ENCODE measurements at places on chromosomes 12 and 14.

DNA sequence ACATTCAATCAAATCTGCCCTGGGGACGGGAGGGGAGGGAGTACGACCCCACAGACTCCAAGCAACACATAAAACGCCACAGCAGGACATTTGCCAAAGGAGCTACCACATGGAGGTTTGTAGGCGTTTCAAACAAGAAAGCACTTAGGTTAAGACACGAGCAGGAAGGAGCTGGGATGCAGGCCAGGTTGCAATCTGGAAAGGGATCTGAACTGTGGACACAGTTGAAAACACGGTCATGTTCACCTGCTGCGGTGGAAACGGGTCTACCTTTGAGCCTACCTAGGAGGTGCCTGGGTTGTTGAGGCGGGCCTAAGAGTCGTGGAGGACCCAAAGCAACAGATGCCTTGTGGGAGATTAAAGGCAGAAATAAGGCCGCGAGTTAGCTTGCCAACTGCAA is 18.4 kb downstream of the PRKAB1 start:
- no peak for DNase-seq

DNA sequence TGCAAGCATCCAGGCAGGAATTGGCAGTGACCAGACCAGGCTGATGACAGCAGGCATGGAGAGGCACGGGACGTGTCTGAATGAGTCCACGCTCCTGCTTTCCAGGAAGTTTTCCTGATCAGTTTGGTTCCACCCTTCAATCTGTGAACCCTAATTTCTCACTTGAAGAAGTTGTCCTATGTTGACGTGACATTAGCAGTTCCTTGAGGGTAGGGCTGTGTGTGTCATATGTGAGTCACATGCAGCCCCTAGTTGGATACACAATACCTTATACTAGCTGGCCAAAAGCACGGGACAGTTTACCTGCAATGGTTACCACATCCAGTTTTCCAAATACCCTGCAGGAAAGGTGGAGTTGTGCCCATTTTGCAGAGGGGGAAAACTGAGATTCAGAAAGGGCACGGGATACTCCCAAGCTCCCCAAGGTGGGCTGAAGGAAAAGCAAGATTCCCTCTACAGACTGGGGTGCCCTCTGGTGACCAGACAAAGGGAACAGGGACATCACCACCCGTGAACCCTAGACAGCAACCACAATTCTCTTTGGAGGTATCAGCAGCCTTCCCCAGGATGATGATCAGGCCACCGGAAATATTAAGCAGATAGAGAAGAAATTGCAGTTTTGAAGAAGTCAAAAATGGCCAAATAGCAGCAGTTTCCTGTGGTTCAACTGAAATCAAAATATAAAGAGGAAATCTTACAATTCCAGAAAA is 194.5 kb downstream of the PHETA1 start:
- DNase-seq = no peak

DNA sequence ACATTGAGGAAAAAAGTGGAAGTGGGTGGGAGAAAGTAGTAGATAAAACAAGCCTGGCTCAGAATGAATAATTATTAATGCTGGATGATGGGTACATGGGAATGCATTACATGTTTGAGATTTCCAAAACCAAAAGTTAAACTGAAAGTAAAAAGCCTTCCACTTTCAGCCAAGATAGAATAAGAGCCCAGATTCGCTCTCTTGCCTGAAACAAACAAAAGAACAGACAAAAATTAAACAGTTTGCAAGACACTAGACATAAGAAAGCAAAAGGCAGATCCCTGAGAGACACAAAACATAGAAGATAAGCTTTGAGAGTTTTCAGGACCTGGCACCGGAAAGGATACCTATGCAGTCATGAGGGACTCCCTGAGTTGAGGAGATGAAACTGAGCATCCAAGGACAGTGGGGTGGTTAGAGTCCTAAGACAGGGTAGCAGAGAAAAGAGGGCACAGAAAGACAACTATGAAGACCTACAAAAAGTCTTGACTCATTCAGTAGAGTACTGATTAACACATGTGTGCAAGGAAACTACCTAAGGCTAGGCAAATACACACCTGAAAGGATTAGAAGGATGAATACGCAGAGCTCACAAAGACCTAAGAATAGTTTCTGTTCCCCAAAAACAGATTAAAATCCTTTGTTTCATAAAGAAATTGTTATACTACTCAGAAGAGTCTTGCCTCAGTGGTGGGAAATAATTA is 54.1 kb downstream of the CEP83 start:
- DNase-seq = no peak

- DNase-seq = no peak
Observed at GRCh38 chr12:89494411-89495231, 30.0 kb downstream of the GALNT4 start.

DNA sequence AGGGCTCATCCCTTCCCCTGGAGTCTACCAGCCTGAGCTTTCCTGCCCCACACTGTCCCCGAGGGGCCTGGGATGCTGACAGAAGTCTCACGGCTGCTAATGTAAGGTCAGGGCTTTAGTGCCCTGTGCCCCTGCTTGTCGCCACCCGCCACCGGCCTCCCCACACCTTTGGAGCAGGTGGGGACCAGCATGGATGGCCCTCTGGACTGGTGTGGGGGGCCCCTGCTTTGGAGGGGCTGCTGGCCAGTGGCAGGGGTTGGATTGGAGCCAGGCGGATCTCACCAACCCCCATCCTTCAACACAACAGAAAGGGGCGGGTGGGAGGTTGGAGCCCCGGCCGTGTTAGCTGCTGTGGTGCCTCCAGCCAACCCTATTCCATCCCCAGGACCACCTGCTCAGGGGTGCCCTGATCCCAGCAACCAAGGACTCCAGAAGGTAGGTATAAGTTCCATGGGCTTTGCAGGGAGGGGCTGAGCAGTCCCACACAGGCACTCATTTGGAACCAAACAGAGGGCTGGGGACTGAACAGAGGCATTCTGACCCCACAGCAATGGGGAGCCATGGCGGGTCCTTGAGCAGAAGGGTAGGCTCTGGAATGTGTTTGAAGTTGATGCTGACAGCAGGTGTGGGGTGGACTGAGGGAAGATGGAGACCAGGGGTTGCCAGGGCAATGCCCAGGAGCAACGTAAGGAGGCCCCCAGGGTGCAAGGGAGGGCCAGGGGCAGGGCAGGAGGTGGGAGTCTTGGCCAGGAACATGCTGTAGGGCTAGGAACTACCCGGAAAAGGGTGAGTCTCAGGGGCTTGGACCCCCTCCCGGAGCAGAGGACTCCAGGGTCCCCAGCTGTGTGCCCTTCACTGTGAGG is 145.1 kb upstream of the C14orf180 start:
- no peak for DNase-seq

GRCh38 chr14:88256997-88257950 is 65.8 kb downstream of the KCNK10 start:
- DNase-seq = no peak

GRCh38 chr14:77186911-77187648 is 5.5 kb downstream of the TMEM63C start:
- DNase-seq = no peak

DNA sequence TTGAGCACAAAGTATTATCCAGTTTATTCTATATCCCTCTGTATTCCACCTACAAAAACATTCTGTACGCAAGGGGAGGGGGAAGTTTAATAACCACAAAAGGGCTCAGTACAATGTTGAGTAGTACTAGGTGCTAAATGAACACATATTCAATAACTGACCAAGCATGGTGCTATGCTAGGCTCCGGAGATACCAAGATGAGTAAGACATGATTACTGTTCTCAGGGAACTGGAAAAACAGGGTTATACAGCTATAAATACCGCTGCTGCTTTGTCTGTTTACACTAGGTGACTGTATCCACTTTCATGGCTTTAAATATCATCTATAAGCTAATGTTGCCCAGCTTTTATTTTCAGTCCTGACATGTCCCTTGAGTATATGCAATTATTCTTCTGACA is 135.8 kb downstream of the INSM2 start:
- DNase-seq = no peak

- DNase-seq = no peak
Observed at GRCh38 chr12:9049520-9050133, 60.3 kb downstream of the KLRG1 start.

- DNase-seq = no peak
Observed at GRCh38 chr12:62792236-62792870, 142.6 kb downstream of the PPM1H start.

DNA sequence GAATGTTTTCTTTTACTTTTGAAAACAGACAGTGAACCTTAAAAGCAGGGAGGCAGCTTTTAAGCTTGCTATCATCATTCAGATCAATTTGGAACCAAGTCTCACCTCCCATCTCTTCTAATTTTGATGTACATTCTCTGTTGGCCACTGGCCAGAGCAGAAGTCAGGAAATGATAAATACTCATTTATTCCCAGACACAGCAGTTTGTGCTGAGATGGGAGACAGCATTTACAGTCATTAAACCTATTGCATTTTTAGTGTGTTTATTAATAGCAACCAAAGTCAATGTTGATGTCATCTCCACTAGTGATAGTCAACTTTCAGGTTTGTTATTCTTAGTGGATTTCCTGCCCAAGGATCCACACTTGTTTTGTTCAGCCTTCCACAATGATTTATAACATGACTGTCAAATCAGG is 320.0 kb upstream of the ATP2B1 start:
- DNase-seq = no peak

DNA sequence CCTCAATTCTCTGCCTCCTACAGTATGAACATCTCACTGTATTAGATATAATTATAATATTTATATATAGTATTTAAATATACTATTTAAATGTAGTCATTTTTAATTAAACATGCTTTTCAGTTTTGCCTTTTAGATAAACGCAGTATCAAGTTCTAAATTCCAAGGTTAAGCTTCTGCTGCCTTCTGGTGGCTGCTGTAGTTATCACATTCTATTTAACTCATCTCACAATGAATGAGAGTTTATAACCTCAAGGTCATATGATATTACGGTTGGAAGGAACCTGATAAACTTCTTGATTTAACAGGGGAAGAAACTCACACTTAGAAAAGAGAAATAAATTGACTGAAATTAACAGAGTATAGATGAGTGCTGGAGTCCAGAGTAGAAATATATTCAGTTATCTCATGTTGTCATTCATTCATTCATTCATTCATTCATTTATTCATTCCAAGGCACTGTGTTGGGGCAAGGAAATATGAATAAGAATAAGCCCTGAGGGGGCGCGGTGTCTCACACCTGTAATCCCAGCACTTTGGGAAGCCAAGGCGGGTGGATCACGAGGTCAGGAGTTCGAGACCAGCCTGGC is 31.9 kb downstream of the GUCY2C start:
- no peak for DNase-seq

DNA sequence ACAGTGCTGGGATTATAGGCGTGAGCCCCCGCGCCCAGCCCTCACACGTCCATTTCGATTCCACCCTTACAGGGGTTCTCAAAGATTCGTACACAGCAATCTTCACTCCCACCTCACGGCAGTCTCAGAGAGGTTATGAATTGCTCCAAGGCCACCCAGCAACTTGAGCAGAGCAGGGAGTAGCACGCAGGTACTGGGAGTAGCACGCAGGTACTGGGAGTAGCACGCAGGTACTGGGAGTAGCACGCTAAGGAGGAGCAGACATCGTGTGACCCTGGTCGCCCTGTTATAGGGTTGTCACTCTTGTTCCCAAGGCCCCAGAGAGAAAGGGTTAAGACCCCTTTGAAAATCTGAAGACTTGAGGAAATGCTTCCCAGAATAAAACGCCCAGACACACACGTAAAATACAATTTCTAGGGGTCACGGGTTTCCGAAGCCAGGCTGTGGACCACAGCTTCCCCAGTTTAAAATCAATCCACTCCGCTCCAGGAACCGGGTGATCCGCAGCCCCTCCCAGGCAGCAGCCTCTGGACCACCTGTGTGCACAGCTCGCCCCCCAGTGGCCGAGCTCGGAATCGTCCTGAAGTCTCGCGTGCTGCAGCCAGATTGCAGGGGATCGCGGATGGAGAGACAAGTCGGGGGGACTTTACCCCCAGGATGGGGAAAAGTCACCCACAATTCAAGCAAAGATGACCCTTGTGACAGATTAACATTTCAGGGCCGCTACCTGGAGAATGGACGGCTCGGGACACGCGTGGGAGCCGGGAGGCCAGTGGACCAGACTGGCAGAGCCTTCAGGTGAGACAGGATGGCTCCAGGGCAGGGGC is 92.0 kb downstream of the SCARB1 start:
- DNase-seq = peak; percentile 71

DNA sequence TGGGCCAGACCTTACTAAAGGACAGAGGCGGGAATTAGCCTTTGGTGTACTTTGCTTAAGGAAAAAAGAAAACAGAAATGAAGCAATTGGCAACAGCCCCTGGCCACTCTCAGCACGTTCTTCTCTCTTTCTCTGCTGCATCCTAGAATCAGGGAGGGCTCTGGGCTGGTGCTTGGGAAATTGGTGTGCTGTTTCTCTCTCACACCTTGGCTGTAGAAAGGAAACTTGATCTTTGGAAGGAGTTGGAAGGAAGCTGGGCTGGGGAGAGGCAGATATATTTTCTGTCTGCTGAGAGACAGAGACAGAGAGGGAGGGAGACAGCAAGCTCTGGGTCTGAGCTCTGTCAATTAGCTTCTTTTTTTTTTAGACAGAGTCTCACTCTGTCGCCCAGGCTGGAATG is 27.4 kb downstream of the NOS1 start:
- no peak for DNase-seq

DNA sequence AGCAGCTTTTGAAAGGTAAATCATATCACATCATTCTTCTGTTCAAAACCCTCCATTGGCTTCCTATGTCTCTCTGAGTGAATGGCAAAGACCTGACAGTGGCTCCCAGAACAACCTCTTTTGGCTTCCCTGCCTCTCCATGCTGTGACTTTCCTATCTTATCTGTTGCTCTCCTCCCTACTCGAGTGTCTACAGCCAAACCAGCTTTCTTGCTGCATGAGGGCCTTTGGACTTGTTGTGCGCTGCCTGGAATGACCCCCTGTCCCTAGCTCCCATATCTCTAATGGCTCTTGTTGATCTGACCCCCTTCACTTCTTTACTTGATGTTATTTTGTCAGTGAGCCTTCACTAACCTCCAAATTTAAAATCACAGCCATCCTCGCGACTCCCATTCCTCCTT is 2.5 kb downstream of the SYNE2 start:
- DNase-seq = no peak

- DNase-seq = peak; percentile 38
Observed at GRCh38 chr12:52531566-52532300, 11.5 kb upstream of the KRT5 start.

DNA sequence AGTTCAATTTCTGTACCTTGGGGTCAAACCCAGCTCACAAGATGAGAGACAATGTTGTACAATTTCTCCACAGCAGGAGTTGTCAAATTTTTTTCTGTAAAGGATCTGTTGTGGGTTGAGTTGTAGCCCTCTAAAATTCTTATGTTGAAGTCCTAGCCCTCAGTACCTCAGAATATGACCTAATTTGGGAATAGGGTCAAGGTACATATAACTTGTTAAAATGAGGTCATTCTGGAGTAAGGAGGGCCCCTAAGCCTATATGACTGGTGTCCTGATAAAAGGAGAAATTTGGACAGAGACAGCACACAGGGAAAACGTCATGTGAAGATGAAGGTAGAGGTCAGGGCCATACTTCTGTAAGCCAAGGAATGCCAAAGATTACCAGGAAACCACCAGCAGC is 264.9 kb downstream of the TTC8 start:
- no peak for DNase-seq

GRCh38 chr12:71551529-71551928 is 111.9 kb downstream of the LGR5 start:
- no peak for DNase-seq

- DNase-seq = no peak
Observed at GRCh38 chr14:63470962-63471793, 72.0 kb downstream of the PPP2R5E start.

- no peak for DNase-seq
Observed at GRCh38 chr12:77521508-77522115, 309.1 kb upstream of the NAV3 start.
